Tibial nerve (tissue), 4 donors: ENCODE measurements at places on chromosomes 4 and X. TPM values are rescaled to one million over a fixed set of nuclear protein-coding genes. Genes with fewer than 3 reads are reported as not detected.

The C4orf51 gene
- total RNA-seq, result not detected

The TMEM33 gene
- total RNA-seq, result 76.4 TPM

DNA sequence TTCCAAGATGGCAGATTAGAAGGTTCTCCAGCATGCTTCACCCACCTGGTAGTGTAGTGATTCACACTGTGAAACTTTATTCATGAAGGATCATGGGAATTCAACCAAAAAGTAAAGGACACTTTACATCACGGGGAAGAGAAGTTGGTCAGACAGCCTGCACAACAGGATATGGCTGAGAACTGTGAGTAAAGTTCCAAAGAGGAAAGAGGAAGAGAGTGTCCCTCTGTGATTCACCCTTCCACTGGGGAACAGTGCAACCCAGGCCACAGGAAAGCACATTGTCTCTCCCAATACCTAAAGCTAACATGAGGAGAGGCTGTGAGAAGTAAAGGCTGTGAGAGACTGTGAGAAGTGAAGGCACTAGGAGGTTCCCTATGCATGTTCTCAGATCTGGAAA, 137.2 kb downstream of the STPG2 start:
- DNase-seq, result no peak

- no peak for DNase-seq
These were observed 1.6 kb upstream of the GSX2 start for GRCh38 chr4:54098375-54098774.

DNA sequence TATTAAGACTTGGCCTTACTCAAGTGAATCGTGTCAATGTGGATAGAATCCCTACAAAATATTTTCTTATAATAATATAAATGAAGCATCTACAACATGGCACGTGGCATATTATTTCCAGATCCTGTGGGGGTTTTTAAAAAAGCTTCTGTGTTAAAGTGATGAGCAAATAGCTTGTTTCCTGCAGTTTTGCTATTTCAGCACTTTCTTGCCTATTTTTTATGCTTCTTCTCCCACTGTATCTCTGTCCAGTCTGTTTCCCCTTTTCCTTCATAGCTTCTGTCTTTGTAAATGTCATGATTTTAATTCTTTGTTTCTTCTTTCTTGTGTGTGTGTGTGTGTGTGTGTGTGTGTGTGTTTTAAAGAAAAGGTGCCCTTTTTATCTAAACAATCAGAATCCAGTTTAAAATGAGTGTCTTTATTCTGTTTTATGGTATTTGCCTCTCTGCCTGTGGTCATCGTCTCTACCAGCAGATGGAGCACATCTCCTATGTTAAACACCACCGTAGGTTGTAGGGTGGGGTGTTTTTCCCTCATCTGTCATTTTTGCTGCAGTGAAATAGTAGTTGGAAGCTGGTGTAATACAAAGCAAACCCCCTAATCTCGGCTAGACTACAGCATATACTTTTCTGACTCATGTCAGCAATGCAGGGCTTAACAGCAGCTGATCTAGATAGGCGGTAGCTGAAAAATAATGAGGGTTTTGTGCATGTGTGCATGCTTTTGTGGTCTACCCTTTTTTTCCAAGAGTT, 33.1 kb downstream of the FTHL17 start:
- DNase-seq, result peak; percentile 45

DNA sequence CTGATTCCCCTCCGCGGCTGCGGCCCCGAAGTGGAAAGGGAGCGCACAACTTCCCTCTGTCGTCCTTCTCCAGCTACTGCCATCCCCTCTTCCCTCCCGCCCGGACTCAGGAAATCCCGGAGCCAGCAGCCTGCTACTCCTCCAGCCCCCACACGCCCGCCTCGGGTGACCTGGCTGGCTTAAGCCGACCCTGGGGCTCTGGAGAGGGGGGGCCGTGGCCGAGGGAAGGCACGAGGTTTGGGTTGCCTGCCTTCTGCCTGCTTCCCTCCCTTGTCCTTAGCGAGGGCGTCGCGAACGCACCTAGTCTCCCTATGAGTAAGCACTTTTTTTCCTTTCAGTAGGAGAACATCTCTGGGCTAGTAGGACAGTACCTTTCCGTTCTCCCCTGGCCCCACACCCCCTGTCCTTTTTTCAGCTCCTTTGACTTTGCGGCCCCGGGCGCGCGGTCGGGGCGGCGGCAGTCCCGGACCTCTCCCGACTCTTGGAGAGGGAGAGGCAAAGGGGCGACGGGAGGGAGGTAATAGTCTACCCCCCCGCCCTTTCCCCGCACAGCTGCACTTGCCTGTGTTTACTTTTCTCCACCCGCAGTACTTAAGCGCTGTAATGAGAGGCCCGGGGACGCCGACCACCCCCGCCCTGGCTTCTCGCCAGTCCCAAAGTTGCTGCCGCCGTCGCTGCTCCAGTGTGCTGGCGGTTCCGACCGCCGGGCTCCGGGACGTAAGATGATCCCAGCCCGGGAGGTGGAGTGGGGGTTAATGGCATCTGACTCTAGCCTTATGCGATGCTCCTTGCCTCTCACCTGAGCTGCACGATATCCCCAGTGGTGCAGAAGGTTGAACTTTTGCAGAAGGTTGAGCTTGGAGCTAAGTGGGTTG, 868 bp downstream of the PLS3 start:
- peak; percentile 14 for DNase-seq

GRCh38 chr4:58606303-58606702, 1496.1 kb upstream of the IGFBP7 start:
- no peak for DNase-seq

- no peak for DNase-seq
These were observed 33.4 kb downstream of the SPRY1 start for GRCh38 chr4:123430031-123430430.
